Bronchus fibroblast of lung (primary cell): ENCODE measurements at places on chromosomes 16 and 17. TPM values are rescaled to one million over a fixed set of nuclear protein-coding genes. Genes with fewer than 3 reads are reported as not detected.

The PPY gene
- not detected in 2 replicates for total RNA-seq

The CACNA1H gene
- 0.34 and 0.59 TPM in 2 replicates for total RNA-seq

The CETP gene
- not detected in 2 replicates for total RNA-seq

The HCFC1R1 gene
- total RNA-seq, result 59.5 and 72.5 TPM in 2 replicates

The GINS2 gene
- 34.6 and 35.5 TPM in 2 replicates for total RNA-seq

The EXOC3L1 gene
- not detected in 2 replicates for total RNA-seq

The TBCD gene
- total RNA-seq, result 40.0 and 48.8 TPM in 2 replicates

The ABCC6 gene
- total RNA-seq, result 0.30 TPM in 1 of 2 replicates, not detected in the other

The ALOX12B gene
- not detected in 2 replicates for total RNA-seq

The TSPOAP1 gene
- 0.34 and 2.7 TPM in 2 replicates for total RNA-seq

The DOC2B gene
- not detected in 2 replicates for total RNA-seq

The EPX gene
- not detected in 2 replicates for total RNA-seq

The WSB1 gene
- total RNA-seq, result 36.1 and 36.9 TPM in 2 replicates

The CDRT4 gene
- total RNA-seq, result 0.15 TPM in 1 of 2 replicates, not detected in the other

The EFNB3 gene
- 0.67 and 0.89 TPM in 2 replicates for total RNA-seq

The IRX3 gene
- total RNA-seq, result 0.15 and 1.2 TPM in 2 replicates

The NPIPB2 gene
- 1.5 and 2.5 TPM in 2 replicates for total RNA-seq

The SLC2A4 gene
- 0.15 and 1.0 TPM in 2 replicates for total RNA-seq

The C16orf92 gene
- not detected in 2 replicates for total RNA-seq

The SHBG gene
- total RNA-seq, result 0.15 and 0.84 TPM in 2 replicates

The AANAT gene
- total RNA-seq, result not detected in 2 replicates

The BICDL2 gene
- not detected in 2 replicates for total RNA-seq

The ZNF785 gene
- 4.9 and 6.2 TPM in 2 replicates for total RNA-seq

The TMIGD1 gene
- total RNA-seq, result not detected in 2 replicates

The RHOT1 gene
- total RNA-seq, result 19.6 and 24.9 TPM in 2 replicates

The CBX8 gene
- 4.3 and 4.5 TPM in 2 replicates for total RNA-seq

The TEKT1 gene
- total RNA-seq, result not detected in 2 replicates

The SLC5A11 gene
- not detected in 2 replicates for total RNA-seq

The SENP3 gene
- total RNA-seq, result 70.2 and 87.8 TPM in 2 replicates

The KRT39 gene
- total RNA-seq, result not detected in 2 replicates

The GAN gene
- 1.7 and 1.9 TPM in 2 replicates for total RNA-seq

The ENPP7 gene
- not detected in 2 replicates for total RNA-seq

The NOXO1 gene
- not detected in 2 replicates for total RNA-seq

The TVP23B gene
- 16.2 and 21.9 TPM in 2 replicates for total RNA-seq

The CDRT15 gene
- not detected in 2 replicates for total RNA-seq

The CCL5 gene
- total RNA-seq, result not detected in 2 replicates

The CUEDC1 gene
- 10.3 and 12.5 TPM in 2 replicates for total RNA-seq

The KCNH6 gene
- not detected in 2 replicates for total RNA-seq

The ZNF830 gene
- total RNA-seq, result 6.7 and 7.4 TPM in 2 replicates

The CLEC19A gene
- total RNA-seq, result not detected in 2 replicates

The NDUFAF8 gene
- 47.0 and 56.8 TPM in 2 replicates for total RNA-seq

The ST6GALNAC1 gene
- total RNA-seq, result not detected in 2 replicates
